ENCODE measurements at places on chromosomes 5 and 9. TPM values are rescaled to one million over a fixed set of nuclear protein-coding genes. Genes with fewer than 3 reads are reported as not detected.

C5orf34 gene
- total RNA-seq = 6.5 TPM

MSMP gene
- total RNA-seq = not detected

DMAC1 gene
- 44.9 TPM for total RNA-seq

LCN1 gene
- not detected for total RNA-seq

SH3RF2 gene
- 0.34 TPM for total RNA-seq

RBM18 gene
- 23.9 TPM for total RNA-seq

PKD2L2 gene
- not detected for total RNA-seq

GZMA gene
- 1,575 TPM for total RNA-seq

CARTPT gene
- not detected for total RNA-seq

PCDHA4 gene
- total RNA-seq = not detected

PPIC gene
- total RNA-seq = not detected

SPINK13 gene
- total RNA-seq = not detected

NDUFS6 gene
- 26.8 TPM for total RNA-seq

NDUFS4 gene
- total RNA-seq = 48.5 TPM

DMRT3 gene
- total RNA-seq = not detected

PRRT1B gene
- not detected for total RNA-seq

OR1Q1 gene
- total RNA-seq = not detected

NR5A1 gene
- total RNA-seq = not detected

AFAP1L1 gene
- not detected for total RNA-seq

PCDHA1 gene
- not detected for total RNA-seq

IL13 gene
- total RNA-seq = 130 TPM

PFN3 gene
- not detected for total RNA-seq

RANBP3L gene
- not detected for total RNA-seq

SLC6A7 gene
- not detected for total RNA-seq

PCDH1 gene
- total RNA-seq = not detected

ANXA6 gene
- 470 TPM for total RNA-seq

EPB41L4B gene
- 0.61 TPM for total RNA-seq

SLC34A3 gene
- not detected for total RNA-seq

SARDH gene
- total RNA-seq = 0.71 TPM

BNIP1 gene
- 16.9 TPM for total RNA-seq

DIRAS2 gene
- total RNA-seq = not detected

CARD6 gene
- 6.3 TPM for total RNA-seq

WDR41 gene
- total RNA-seq = 15.5 TPM

PCAT7 gene
- not detected for total RNA-seq

CDC25C gene
- 7.5 TPM for total RNA-seq

PDE6A gene
- not detected for total RNA-seq

FCN1 gene
- total RNA-seq = not detected

C9orf40 gene
- total RNA-seq = 12.7 TPM

SVEP1 gene
- total RNA-seq = not detected

SOX30 gene
- 0.12 TPM for total RNA-seq

GDA gene
- not detected for total RNA-seq

All from T-helper 1 cell treated with Interleukin-12 subunit alpha and Interleukin-12 subunit beta and Interleukin-4 antibody, amounts not matched to agents 30 ng/mL and 1 ng/mL, for 36 hours (primary cell).